HT-29 (cell line): ENCODE measurements at places on chromosomes 4 and X.

- no peak for DNase-seq
These were observed 24.6 kb upstream of the COX7B2 start for GRCh38 chr4:46933686-46934085.

- no peak for DNase-seq
These were observed 128.2 kb downstream of the AFF2 start for GRCh38 chrX:148628621-148629020.

- DNase-seq = no peak
These were observed 10.6 kb upstream of the PYURF start for GRCh38 chr4:88533937-88534750.

GRCh38 chrX:38717871-38718270 lies 83.4 kb upstream of the MID1IP1 start:
- DNase-seq = peak; percentile 8

DNA sequence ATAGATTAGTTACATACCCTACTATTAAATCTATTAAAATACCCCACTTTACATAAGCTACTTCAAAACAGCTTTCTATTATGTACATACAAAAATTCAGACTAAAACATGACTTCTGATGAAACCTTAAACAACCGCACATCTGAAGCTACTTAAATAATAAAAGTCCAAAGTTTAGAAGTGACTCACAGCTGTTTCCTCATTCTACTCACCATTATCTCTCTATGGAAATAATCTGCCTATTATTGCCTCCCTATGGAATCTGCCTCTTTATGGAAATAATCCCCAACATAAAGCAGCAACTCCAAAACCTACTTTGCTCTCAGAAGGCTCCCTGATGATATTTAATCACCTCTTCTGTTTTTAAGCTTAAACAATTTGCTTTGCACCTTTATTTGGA lies 15.7 kb upstream of the BANK1 start:
- peak; percentile 64 for DNase-seq

GRCh38 chr4:155473420-155474095 lies 96.8 kb upstream of the MAP9 start:
- peak; percentile 45 for DNase-seq

GRCh38 chr4:16067515-16067914 lies 16.3 kb downstream of the PROM1 start:
- peak; percentile 64 for DNase-seq

DNA sequence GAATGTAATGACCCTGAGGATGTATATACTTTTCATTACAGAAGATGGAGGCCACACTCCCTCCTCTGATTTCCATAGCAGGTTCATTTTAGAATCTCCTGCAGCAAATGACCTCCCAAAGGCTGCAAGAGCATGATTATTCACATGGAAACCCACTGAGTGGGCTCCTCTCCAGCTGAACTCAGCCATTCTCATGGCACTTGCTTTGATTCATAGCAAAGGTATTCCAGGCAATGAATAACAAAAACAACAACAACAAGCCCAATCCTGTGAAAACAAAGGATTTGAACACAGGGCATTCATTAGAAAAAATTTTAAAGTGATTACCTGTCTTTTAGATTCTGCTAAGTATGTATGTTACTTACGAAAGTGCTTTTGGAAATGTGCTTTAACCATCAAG lies 894.0 kb upstream of the FRG1 start:
- no peak for DNase-seq

DNA sequence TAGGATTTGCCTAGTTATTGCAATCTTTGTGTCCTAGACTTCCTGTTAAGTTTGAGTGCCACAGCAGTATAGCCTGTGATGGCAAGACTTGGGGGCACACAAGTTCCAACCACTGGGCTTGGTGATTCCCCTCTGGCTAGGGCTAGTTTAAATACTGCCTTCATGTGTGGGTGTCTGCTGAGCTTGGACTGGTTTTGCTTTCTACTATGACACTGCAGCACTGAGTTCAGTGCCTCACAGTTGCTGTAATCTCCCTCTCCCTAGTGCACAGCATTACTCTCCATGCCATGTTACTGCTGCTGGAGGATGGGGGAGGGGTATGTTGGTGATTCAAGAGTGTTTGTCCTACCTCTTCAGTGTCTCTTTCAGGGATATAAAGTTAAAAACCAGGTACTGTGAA lies 379.6 kb downstream of the IL15 start:
- no peak for DNase-seq

DNA sequence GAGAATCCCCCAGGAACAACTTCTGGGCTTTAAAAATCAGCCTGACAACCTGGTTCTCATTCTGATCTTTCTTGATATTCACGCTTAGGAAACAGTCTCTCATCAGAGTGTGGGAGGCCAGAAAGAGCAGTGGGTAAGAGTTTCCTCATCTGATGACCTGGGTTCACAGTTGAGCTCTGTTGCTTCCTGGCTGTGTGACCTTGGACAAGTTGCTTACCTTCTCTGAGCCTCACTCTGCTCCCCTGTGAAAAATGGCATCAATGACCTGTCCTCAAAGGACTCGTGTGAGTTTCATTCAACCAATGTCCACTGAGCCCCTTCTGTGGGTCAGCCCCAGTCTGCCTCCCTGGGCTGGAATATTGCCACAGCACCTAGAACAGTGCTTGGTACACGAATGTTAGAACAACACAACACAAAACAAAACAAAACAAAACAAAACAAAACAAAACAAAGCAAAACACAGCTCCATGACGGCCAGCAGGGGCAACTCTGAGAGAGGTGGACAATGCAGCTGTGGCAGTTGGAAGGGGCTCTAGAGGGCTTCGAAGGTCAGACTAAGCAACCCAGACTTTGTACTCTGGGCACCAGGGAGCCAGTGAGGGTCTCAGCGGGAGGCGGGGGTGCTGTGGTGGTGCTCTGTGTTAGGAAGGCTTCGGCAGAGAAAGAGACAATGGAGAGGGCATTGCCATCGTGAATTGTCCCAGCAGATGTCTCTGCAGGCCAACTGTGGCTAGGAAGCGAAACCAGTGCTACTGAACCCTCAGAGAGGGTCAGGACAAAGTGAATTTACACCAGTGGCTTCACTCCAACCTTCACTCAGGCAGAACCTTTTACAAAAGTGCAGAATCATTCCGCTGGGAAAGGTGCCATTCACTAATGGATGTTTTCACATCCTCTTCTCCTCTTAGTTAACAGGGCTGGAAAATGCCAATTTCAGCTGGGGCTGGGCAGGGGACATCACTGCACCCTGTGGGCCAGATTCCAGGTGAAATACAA lies 14.3 kb upstream of the C4orf50 start:
- DNase-seq = no peak

DNA sequence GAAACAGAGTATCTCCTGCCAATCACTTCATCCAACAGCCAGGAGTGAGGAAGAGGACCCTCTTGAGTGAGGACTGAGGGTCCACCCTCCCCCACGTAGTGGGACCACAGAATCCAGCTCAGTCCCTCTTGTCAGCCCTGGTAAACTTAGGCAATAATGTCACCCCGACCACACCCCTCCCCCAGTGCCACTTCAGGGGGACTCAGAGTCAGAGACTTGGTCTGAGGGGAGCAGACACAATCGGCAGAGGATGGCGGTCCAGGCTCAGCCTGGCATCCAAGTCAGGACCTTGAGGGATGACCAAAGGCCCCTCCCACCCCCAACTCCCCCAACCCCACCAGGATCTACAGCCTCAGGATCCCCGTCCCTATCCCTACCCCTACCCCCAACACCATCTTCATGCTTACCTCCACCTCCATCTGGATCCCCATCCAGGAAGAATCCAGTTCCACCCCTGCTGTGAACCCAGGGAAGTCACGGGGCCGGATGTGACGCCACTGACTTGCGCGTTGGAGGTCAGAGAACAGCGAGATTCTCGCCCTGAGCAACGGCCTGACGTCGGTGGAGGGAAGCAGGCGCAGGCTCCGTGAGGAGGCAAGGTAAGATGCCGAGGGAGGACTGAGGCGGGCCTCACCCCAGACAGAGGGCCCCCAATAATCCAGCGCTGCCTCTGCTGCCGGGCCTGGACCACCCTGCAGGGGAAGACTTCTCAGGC lies at the start of the genes CSAG1 and MAGEA12:
Gene CSAG1, minus strand, starts transcription at position 461 of the 715 bp plus-strand sequence. CDS start 1,261 bp downstream, outside the sequence.
Gene MAGEA12, plus strand, starts transcription at position 497 of the 715 bp plus-strand sequence. CDS start 2,405 bp downstream, outside the sequence.
- DNase-seq = no peak

GRCh38 chr4:180336494-180337090 lies 1906.6 kb upstream of the TENM3 start:
- no peak for DNase-seq
